Fibroblast of skin of left quadriceps (primary cell): ENCODE measurements at places on chromosomes 11 and 22.

DNA sequence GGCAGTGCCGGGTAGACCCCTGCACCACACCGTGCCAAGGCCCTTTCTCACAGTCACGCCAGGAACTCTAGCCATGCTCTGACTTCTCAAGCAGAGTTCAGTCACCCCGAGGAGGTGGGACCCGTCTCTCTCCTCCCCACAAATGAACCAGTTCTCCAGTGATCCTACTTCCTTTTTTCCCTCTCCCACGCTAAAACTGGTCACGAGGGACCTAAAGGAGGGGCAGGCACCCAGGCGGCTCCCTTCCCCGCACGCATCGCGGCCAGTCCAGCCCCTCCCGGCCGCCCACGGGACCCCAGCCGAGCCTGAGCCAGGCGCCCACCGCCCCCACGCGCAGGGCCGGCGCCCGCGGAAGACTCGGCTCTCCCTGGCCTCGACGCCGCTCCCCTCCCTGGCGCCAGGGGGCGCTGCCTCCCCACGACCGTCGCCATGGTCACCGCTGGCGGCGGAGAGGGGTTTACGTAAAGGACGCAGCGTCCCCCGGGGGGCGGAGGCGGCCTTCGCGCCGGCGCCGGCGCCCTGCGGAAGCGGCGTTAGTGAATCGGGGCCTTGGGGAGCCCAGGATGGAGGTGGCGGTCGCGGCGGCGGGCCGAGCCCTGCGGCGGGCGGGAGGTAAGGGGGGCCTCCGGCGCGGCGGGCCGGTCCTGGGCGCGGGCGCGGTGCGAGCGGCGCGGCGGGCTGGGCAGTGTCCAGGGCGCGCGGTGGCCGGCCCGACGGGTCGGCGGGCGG, at the start of gene DAGLA:
Gene DAGLA (plus strand): TSS at position 499 of the 729 bp plus-strand sequence. CDS start 39,765 bp downstream, outside the sequence.
- DNase-seq: peak; percentile 21

- no peak for DNase-seq
Measured at GRCh38 chr11:69122326-69122629, 33.5 kb upstream of the SMIM38 start.

DNA sequence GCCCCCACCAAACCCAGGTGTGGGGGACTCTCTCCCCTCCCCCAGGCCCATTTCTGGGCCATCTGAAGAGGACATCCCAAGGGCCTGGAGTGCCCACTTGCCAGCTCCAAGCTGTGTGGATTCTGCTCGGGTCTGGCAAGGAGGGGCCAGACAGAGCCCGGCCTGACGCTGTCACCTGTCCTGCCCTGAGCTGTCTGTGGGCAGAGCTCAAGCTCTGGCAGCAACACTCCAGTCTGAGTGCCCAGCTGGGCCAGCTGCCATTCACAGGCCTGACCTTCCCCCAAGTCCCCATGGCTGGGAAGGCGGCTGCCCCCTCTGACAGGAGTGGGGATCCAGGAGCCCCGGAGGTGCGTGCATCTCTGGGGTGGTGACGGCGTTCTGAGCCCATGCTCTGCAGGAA, 6.2 kb upstream of the PIM3 start:
- no peak for DNase-seq

- DNase-seq: no peak
Measured at GRCh38 chr11:66976028-66976467, 944 bp downstream of the C11orf86 start.

DNA sequence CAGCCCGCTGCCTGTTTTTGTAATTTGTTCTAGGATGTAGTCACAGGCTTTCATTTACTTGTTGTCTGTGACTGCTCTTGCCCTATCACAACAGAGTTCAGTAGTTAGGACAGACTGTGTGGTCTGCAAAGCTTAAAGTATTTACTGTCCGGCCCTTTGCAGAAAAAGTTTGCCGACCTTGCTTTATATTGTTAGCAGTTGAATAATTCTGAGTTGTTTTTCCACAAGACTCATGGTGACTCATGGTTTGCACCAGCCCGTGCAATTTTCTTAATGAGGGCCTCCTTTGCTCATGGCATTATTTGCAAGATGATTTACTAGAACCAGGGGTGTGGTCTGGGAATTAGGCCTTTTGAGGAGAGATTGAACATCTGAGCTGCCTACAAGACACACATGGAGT, 110.6 kb downstream of the SCN3B start:
- peak; percentile 59 for DNase-seq

DNA sequence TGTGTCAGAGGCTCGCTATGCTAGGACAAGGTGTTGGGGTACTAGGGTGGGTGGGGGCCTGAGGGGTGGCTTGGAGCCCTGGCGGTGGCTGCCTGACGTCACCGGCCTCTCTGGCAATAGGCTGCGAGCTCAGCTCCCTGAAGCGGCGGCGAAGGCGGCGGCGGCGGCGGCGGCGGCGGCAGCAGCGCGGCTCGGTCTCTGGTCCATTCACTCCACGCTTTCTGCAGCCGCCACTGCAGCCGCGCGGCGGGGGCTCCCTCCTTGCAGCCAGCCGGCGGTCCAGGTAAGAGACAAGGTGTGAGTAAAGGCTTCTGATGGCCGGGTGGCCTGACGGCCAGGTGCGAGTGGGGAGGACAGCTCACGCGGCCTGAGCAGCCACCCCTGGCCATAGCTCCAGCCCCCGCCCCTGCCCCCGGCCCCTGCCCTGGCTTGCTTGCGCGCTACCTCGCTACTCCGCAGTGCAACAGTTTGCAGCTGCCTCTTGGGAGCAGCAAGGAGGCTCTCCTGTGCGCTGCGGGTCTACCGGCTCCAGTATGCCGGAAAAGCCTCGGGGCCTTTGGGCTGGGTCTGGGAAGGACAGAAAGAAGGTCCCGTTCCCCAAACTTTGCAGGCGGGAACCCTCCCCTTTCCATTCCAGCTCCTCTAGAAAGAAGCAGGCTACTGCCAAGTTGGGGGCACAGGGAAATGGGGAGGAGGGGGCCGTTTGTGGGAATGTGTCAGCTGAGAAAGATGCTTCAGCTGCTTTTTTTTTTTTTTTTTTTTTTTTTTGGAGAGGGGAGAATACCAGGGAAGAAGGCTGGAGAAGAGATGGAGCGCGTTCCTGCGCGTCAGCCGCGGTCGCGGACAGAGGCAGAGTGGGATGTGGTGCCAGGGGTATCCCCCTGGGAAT, at the start of gene C11orf87:
Gene C11orf87 (plus strand): TSS at position 210 of the 889 bp plus-strand sequence. CDS start 1,444 bp downstream, outside the sequence.
- DNase-seq: no peak

DNA sequence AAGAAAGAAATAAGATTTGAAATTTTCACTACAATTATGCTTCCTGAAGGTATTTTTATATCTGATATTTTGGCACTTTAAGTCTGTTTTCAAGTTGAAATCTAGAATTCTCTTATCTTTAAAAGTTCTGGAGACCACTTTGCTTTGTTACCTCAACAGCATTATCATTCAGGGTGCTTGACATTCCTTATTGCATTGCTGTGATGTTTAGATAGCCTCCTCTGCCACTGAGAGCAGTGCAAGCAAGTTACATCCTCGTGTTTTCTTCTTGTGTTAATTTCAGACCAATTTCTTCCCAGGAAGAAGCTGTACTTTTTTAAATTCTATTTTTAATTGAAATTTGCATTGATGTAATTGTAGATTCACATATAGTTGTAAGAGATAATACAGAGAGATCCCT, 333.9 kb upstream of the KIRREL3 start:
- DNase-seq: no peak

DNA sequence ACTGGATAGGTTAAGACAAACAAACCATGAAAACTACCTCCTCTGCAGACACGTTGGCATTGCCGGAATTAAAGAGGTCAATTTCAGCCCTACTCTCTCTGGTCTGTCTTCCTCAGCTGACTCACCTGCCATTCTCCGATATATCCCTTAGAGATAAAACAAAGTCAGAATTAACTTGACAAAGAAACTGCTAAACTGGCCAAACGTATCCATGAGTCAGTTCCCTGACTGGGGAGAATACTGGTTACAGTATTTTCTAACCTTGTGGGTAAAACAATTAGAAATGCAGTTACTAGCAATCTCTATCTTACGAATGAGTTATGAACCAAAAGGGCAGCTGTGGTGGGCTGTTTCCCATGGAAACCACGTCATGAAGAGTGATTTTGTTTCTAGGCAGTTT, 96.2 kb downstream of the RDX start:
- no peak for DNase-seq

DNA sequence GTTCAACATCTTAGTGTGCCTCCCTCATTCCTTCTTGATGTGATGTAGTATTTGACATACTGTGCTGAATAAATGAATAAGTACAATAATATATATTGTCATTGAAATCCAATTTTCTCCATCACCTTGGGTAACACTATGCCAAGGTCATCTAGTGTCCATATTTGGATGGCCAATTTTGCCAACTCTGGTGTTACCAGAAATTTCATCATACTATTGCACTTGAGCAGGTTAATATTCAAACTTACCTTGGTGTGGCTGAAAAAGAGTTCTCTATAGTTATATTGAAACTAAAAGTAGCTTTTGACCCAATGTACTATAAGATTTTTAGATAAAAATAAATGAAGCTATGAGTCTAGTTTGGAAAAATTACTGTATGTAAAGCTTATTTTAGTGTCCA, 98.2 kb upstream of the SLC6A5 start:
- DNase-seq: no peak

GRCh38 chr22:26852176-26852575, 194.8 kb downstream of the MIAT start:
- no peak for DNase-seq

DNA sequence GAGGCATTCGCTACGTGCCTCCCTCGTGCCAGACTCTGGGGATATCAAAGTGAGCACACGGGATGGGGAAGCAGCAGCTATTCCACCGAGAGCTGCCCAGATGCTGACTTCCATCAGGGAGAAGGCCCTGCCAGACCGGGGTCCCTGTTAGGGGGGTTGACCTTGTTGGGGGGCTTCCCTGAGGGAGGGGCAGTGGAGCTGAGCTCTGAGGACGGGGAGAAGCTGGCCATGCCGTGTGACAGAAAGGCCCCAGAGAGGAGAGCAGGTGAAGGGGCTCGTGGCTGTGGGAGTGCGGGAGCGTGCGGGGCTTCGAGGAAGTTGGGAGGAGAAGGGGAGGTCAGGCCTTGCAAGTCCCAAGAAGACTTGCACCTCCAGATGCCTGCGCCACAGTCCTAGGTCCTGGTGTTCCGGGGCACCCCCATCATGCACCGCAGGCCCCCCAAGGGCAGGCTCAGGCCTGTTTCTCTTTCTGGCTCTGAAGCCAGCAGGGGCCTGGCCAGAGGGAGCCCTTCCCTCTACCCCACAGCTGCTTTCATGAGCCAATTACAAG, 94.4 kb downstream of the ARHGAP8 start:
- DNase-seq: no peak
